ENCODE measurements at places on chromosomes 13 and 19.
A peak's percentile ranks its signal among the peaks of the same experiment; 100 is the strongest.

DNA sequence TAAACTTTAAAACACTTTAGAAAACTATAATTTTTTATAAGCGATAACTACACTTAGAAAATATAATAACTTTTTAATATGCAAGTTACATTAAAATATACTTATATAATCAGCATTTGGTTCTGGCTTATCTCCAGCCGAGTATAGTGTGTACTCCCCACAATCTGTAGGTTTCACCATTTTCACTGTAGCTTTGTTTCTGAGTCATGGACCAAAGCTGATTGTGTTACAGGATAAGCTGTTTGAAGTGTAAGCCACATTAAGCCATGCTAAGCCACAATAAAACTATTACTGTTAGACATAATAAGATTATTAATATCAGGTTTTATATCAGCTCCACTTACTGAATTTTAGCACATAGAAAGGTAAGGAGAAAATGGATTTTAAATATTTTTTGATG, 43.8 kb downstream of the CCDC122 start:
- DNase-seq: no peak

DNA sequence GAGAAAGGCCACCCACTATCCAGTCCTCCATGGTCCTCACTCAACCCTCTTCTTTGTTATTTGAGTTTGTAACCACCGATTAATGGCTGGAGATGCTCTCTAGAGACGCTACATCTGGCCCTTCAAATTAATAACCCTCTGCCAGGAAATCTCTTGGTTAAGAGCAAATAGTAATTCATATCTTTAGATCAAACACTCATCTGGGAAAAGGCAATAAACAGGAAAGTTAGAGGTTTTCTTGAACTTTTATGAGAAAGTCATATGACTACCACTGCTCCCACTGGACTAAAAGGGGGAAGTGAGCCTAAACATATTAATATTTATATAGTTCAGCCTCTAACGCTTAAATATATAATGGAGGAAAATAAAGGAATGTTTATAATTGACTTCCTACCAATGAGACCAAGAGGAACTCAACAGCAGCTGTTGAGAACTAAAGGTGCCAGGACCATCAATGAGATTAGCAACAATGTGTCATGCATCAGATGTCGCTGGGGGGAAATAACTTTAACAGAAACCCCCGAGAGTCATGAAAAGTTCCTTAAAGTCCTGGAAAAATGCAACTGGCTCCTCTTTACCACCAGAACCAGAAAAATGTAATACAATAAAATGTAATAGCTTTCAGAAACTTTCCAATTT, 2.7 kb downstream of the TBC1D4 start:
- DNase-seq: no peak

DNA sequence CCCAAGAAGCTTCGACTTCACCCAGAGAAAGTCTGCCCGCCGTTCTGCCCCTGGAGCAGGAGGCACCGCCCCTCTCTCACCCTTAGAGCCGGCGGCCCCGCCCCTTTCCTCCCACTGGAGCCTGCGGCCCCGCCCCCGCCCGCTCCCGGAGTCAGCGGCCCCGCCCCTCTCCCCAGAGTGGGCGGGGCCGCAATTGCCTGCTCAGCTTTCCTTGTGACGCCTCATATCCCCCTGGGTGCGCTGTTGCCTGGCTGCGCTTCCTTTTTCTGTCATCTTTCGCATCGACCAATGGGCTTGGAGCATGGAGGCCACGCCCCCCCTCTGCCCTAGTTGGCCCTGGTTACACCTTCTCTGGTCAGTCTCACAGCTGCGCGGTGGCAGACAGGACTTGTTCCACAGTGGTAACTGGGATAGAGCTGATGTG, 38.2 kb upstream of the ZNF492 start:
- DNase-seq: no peak

- no peak for DNase-seq
Measured at GRCh38 chr19:14168259-14168972, 32.0 kb upstream of the ASF1B start.

DNA sequence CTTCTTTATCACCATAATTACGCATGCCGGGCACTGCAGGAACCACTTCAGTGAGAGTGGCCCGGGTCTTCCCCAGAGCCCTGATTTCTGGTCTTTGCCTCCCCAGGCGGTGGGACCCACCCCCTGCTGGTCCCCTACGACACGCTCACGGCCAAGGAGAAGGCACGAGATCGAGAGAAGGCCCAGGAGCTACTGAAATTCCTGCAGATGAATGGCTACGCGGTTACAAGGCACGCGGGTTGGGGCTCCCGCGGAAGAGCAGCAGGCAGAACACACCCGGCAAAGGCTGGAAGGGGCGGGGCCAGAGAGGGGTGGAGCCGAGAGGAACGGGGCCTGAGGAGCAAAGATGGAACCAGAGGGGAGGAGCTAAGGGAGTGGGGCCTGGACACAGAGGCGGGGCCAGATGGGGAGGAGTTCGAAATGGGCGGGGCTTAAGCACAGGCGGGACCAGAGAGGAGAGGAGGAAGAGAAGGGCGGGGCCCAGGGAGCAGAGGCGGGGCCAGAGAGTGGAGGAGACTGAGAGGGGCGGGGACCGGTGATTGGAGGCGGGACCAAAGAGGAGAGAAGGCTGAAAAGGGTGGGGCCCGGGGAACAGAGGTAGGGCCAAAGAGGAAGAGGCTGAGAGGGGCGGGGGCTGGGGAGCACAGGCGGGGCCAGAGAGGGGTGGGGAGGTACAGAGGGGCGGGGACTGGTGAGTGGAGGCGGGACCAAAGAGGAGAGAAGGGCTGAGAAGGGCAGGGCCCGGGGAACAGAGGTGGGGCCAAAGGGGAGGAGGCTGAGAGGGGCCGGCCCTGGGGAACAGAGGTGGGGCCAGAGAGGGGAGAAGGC, 73.4 kb downstream of the RYR1 start:
- peak; percentile 51 for DNase-seq

- no peak for DNase-seq
Measured at GRCh38 chr13:78147905-78148304, 229.3 kb upstream of the EDNRB start.

- DNase-seq: no peak
Measured at GRCh38 chr13:25171517-25172302, at the start of gene AMER2. TSS of gene AMER2 (minus strand) at chr13:25172288. CDS start at chr13:25171619, 669 bp downstream.

DNA sequence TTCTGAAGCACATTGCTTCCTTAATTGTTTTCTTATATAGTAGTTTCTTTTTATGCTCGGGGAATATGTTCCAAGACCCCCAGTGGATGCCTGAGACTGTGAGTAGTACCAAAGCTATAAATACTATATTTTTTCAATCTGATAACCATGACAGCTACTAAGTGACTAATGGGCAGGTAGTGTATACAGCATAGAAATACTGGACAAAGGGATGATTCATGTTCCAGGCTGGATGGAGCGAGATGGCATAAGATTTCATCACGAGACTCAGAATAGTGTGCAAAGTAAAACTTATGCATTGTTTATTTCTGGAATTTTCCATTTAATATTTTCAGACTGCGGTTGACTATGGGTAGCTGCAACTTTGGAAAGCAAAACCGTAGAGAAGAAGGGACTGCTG, 47.9 kb upstream of the OLFM4 start:
- DNase-seq: no peak

DNA sequence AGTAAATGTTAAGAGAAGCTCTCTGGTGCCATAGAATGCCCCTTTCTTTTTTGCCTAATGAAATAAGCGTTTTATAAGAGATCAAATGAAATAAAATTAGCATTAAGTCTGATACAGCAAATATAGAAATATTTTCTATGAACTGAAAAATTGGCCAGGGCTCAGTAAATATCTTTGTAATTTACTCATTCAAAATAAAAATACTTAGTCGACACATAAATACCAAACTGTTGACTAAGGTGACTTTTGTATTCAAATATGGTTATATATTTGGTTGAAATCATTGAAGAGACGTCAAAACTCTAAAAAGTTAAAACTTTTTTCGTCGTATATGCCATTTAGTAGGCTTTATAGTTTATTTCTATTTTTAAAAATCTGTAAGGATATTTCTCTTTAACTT, 25.6 kb downstream of the IPO5 start:
- no peak for DNase-seq

DNA sequence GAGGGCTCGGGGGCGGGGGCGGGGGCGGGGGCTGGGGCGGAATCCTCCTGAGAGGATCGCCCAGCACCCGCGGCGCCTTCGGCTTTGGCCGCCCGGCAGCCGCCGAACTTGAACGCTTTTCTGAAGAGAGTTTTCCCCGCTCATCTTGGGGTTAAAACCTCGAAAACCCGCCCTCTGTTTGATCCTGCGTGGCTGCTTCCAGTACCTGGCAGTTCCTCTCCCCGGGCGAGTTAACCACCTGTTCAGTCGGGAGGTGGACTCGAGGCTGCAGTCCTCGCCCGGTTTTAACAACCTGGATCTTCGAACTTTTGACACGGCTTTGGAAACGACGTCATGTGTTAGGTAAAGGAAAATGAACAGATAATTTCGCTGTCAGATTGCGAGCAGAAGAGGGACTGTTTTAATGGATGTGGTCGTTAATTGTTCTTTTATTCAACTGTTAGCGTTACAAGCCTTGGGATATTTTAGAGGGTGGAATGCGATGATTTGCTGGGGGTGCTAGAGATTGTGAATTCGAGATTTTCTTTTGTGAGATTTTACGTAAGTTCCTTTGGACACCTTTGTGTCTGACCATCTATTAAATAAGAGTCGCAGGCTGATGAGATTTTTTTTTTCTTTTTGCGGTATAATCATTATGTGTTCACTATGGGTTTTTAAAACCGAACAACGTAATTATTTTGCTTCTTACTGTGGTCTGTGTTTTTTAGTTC, 1.0 kb downstream of the FNDC3A start:
- no peak for DNase-seq

All from DND-41 (cell line).